Fibroblast of skin of right biceps (primary cell): ENCODE measurements at places on chromosomes 12 and 14.

- DNase-seq: peak; percentile 60
Observed at GRCh38 chr12:85468356-85469157, 188.5 kb downstream of the ALX1 start.

GRCh38 chr14:70442750-70443149 lies 9.2 kb upstream of the ADAM21 start:
- DNase-seq: no peak

DNA sequence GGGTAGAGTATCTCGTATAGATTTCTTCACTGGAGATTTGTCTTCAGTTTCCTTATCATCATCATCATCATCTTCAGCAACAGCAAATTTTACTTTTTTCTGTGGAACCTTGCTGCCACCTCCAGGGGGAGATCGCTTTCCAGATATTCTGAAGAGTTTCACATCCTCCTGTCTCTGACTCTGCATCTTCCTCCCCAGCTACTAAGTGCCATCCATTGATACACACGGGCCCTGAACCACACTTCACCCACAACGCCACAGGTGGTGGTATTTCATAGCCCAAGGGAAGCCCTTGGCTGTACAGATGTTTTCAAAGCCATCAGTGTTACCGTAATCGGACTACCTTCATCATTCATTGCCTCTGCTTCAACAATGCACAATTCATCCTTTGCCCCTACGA lies 82.2 kb downstream of the PPP2R5C start:
- DNase-seq: no peak

- no peak for DNase-seq
Observed at GRCh38 chr12:123119808-123120207, 31.1 kb downstream of the PITPNM2 start.

GRCh38 chr12:50690925-50691324 lies 73.0 kb upstream of the ATF1 start:
- no peak for DNase-seq

DNA sequence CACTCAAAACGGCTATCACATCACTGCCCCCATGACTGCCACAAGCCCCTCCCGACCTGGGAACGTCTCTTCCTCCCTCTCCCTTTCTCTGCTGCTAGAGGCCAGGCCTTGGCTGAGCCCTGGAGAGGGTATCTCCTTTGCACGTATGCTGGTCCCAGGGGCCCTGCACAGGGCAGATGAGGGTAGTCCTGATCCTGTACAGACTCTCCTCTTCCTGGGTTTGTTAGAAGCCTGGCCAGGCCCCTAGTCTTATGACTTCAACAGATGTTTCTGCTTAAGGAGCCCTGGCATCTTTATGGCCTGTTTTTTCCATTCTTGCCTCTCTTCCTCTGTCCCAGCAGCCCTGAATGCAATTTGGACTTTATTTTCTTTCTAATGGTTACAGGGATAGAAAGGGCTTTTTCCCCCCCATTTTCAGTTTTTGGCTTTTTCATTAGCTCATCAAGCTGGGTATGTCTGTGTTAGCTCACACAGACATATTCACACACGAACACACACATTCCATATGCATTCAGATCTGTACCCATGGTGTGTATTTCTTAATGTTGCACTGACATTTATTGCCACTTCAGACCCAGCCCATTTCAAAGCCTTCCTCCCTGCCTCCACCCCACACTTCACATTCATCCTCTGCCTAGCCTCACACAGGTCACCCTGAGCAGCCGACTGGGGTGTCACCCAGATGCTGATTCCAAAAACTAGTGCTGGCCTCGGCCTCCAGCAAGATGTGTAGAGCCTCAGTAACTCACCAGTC lies 203.2 kb downstream of the ZFP36L1 start:
- DNase-seq: peak; percentile 83

GRCh38 chr12:21571046-21571445 lies 33.6 kb downstream of the GYS2 start:
- no peak for DNase-seq

- no peak for DNase-seq
Observed at GRCh38 chr12:112380663-112381405, 1.4 kb downstream of the HECTD4 start.
